Activated CD8-positive, alpha-beta memory T cell treated with anti-CD3 and anti-CD28 coated beads, Interleukin-2, amount 50 U/mL, for 48 hours (primary cell): ENCODE measurements at places on chromosomes 6 and 20.
A peak's percentile ranks its signal among the peaks of the same experiment; 100 is the strongest.

GRCh38 chr6:159176913-159177312 is 7.7 kb downstream of the FNDC1 start:
- DNase-seq, result no peak

- DNase-seq, result no peak
These were observed 417.0 kb upstream of the JAG1 start for GRCh38 chr20:11090751-11091150.

DNA sequence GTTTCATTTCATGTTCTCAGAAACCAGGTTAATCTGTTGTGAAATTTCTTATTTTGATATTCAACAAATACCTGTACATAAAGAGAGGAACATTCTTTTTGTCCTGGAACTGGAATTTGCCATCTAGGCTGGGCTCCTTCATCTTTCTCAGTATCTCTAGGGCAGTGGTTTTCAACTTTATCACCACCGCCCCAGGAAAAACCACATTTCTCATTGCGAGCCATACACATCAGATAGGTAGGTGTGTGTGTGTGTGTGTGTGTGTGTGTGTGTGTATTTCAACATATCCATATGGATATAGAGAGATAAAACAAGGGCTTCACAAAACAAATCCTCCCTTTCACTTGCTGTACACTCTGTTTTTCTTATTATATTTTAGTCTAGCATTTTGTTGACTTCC is 24.1 kb downstream of the BFSP1 start:
- no peak for DNase-seq

DNA sequence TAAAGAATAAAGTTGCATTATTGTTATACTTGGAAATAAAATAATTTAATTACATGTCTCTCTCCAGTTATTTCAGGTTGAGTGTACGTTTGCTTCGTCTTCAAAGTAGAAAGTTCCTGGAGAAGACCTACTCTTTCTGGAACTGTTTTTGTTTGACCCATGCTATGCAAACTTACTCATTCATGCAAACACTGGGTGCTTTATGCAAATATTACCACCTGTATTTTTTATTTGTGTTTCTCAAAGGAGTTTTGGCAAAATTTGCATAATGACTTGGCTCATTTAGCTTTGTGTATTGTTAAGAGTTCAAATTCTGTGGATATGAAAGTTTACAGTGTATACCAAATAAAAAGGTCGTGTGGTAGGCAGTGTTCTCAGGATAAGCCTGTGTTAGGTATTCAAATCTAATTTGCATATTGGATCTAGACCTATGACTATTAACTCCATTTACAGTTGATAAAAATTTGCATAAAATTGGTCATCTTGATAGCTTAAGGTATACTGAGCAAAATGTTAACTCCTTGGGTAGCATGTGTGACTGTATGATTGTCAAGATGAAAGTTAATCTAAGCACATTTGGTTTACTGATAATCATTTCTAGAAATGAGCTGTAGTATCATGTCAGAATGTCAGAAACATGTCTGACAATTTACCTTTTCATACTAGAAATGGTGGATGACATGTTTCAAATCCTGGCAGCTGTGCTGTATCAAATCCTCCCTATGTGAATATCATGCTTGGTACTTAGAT is 65.2 kb downstream of the CDKAL1 start:
- no peak for DNase-seq

GRCh38 chr20:24735263-24735662 is 213.8 kb upstream of the CST7 start:
- DNase-seq, result no peak

DNA sequence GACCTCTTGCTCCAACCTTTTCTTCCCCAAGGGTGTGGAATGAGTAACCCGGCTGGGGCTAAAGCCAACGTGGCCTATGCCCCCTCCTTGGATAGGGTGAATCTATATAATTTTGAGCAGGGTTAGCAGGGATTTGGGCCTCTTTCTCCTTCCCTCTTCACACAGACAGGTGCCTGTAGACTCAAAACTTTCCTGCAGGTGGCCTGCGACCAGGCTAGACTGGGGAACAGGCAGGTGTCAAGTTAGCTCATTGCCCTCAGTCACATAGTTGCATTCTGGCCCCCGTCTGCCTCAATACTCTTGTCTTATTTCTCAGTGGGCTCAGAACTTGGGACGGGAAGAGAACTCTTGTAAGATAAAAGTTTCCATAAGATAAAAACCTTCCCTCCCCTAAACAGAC is 243.0 kb downstream of the ATXN1 start:
- DNase-seq, result no peak

GRCh38 chr6:169339731-169340309 is 86.2 kb upstream of the THBS2 start:
- DNase-seq, result no peak

DNA sequence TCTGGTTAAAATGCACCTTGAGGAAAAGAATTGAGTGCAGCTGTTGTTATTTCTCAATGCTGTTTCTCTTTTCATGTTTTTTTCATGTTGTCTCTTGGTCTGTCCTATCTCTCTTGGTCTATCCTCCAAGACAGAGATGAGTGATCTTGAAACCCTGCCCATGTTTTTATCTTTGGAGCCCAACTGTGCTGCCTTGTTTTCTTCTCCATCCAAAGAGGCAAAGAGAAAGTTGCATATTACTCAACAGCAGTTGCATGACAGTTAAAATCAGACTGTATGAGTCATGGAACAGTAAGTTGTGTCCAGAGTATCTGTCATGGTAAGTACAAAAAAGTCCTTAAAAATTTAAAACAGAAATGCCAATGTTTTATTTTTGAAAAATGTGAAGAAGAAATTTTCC is 26.2 kb downstream of the BCAS1 start:
- no peak for DNase-seq

- no peak for DNase-seq
These were observed at the start of gene PLN for GRCh38 chr6:118548136-118548535. PLN (plus strand) TSS chr6:118548296; CDS start chr6:118558922, 10,626 bp downstream.

DNA sequence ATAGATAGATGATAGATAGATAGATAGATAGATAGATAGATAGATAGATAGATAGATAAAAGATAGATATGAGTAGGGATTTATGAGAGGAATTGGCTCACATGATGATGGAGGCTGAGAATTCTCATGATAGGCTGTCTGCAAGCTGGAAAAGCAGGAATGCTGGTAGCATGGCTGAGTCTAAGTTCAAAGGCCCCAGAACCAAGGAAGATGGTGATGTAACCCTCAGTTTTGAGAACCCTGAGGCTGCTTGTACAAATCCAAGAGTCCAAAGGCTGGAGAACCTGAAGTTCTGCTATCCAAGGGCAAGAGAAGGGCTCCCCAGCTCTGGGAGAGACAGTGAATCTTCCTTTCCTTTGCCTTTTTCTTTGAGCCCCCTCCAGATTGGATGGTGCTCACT is 210.8 kb downstream of the RFPL4B start:
- DNase-seq, result no peak

DNA sequence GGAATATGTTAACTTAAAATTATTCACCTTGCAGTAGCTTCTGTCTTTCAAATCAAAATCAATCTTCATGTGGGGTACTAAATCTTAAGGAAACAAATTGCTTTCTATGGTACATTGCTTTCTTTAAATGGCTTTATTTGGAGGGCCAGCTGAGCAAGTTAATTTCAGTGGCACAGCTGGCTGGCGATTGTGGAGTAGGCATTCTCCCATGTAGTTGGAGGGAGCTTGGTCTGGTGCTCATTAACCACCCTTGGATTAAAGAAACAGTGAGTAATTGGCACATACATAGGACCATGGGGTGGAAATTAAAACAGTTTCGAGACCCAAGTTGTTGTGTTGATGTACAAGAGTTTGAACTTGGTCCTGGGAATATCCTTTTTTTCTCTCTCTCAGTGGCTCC is 201.3 kb upstream of the CHD6 start:
- DNase-seq, result no peak

DNA sequence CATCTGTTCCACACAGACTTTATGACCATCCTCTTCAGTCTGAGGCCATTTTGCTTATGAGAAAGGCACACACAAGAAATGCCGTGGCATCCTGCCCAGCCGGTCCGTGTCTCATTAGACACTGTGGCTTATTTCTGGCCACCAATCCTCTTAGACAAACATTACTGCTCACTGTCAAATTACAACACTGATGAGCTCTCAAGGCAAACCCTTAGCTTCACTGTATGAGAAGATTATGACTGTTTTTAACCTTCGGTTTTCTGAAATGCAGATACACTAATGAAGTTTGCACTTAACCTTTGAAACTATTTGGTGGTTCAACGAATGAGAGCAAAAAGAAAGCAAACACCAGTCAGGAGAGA is 50.5 kb upstream of the DST start:
- no peak for DNase-seq

- no peak for DNase-seq
These were observed at the start of gene BTBD3 for GRCh38 chr20:11917663-11918062. BTBD3 (plus strand) TSS chr20:11917893; CDS start chr20:11918276, 383 bp downstream.

DNA sequence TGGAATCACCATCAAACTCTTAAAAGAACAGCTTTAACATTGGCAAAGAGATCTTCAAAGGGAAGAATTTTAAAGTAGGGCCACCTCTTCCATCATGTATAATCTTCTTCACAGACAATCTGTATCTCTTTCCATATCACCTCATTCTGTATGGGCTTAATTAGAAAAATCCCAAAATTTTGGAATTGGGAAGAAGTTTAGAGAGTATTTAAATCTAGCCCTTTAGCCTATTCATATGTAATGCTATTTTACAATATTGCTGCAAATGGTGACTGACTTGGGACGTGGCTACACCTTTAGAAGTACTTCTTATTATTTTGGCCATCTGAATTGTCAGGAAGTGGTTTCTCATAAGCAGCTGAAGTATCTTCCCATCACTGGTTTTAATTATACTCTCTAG is 474.3 kb downstream of the RFPL4B start:
- no peak for DNase-seq

DNA sequence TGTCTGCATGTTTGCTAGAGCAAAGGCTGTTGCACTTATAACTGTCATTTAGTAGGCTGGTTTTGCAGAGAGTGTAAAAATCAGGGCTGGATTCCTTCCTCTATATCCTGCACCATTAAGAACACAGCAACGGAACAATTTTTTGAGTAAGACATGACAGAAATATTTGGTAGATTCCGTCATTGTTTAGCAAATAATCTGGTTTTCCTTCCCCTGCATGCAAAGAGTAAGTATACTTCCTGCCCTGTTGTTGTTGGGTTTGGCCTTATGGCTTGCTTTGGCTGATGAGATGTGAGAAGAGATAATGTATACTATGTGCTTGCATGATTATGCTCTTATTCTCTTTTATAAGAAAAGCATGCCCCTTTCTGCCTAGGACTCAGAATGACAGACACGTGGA is 23.8 kb downstream of the MANEA start:
- no peak for DNase-seq

GRCh38 chr20:18740726-18741125 is 72.9 kb upstream of the SCP2D1 start:
- no peak for DNase-seq

DNA sequence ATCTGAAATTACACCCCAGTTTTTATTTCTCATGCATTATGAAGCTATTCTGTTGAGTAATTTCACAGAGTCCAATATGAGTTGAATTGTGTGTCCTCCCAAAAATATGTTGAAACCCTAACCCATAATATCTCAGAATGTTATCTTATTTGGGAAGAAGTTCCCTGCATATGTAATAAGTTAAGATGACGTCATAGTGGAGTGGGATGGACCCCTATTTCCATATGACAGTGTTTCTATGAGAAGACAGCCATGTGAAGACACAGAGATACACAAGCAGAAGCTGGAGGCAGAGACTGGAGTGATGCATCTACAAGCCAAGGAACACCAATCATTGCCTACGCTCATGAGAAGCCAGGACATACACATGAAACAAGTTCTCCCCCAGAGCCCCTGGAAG is 81.3 kb downstream of the RFPL4B start:
- DNase-seq, result no peak

- DNase-seq, result peak; percentile 79
These were observed 38.7 kb downstream of the GNAS start for GRCh38 chr20:58891086-58891717.

DNA sequence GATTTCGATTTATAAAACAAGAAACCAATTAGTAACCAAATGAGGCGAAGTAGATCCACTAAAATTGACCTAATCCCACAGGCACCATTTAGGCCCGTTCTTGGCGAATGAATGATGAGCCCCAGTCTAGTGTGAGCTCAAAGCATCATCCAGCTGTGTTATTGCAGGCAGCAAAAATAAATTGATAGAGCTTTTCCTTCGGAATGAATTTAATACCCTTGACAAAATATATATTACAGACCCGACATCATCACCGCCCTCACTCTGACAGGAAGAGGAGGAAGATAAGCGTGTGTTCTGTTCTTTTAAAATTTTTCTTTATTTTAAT is 7.8 kb downstream of the SIM1 start:
- DNase-seq, result no peak

- DNase-seq, result no peak
These were observed 17.8 kb downstream of the JAG1 start for GRCh38 chr20:10655720-10656669.

GRCh38 chr6:161168281-161168891 is 105.5 kb downstream of the AGPAT4 start:
- no peak for DNase-seq

- DNase-seq, result no peak
These were observed 723.2 kb downstream of the EPM2A start for GRCh38 chr6:145012039-145012662.

DNA sequence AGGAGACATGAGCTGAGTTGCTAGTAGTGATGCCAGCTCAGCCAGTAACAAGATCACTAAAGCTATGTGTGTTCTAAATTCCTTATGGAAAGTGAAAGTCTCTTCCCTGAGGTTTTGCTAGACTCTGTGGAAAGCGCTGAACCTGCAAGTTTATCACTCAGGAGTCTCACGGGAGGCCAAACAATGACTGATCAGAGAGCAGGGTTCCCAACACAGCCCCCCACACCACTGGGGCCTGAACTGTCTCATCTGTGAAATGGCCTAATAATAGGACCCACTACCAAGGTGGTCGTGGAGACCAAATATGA is 19.9 kb downstream of the ACSS1 start:
- DNase-seq, result no peak

GRCh38 chr6:82118150-82118562 is 129.4 kb downstream of the IBTK start:
- no peak for DNase-seq

GRCh38 chr20:22791877-22792525 is 207.6 kb upstream of the FOXA2 start:
- no peak for DNase-seq

GRCh38 chr6:14930366-14930989 is 315.4 kb upstream of the JARID2 start:
- no peak for DNase-seq

GRCh38 chr6:138973466-138974153 is 14.4 kb downstream of the REPS1 start:
- no peak for DNase-seq

GRCh38 chr6:144149894-144150709 is at the start of gene STX11:
STX11 (plus strand) TSS chr6:144150517; CDS start chr6:144186628, 36,111 bp downstream.
- DNase-seq, result peak; percentile 85

- no peak for DNase-seq
These were observed 55.0 kb downstream of the BTBD9 start for GRCh38 chr6:38584731-38585130.

DNA sequence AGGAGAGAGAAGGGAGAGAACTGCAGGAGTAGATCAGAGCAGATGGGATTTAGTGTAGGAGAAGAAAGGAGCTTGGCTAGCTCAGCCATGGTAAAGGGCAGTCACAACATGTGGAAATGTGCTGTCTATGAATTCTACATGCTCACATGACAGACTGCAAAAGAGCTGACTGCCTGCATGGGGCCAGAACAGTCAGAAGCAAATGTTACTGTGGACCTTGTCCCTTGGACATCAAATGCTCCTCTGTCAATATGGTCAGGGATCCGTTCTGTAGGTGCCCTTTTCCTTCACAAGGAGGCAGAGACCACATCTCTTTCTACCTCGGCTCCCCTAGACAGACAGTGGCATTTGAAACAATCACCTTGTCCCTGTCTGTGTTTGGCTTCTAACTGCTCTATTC is 46.6 kb upstream of the HIVEP1 start:
- no peak for DNase-seq
